Stimulated activated CD4-positive, alpha-beta T cell treated with anti-CD3 and anti-CD28 coated beads, Interleukin-12 subunit alpha, Interleukin-12 subunit beta, amount 100 ng/mL, for 24 hours (primary cell): ENCODE measurements at places on chromosomes 5 and 9.

- DNase-seq: peak; percentile 54
These were observed 126.6 kb upstream of the IL12B start for GRCh38 chr5:159456722-159457465.

- no peak for DNase-seq
These were observed 72.0 kb downstream of the CEP120 start for GRCh38 chr5:123351240-123351639.

DNA sequence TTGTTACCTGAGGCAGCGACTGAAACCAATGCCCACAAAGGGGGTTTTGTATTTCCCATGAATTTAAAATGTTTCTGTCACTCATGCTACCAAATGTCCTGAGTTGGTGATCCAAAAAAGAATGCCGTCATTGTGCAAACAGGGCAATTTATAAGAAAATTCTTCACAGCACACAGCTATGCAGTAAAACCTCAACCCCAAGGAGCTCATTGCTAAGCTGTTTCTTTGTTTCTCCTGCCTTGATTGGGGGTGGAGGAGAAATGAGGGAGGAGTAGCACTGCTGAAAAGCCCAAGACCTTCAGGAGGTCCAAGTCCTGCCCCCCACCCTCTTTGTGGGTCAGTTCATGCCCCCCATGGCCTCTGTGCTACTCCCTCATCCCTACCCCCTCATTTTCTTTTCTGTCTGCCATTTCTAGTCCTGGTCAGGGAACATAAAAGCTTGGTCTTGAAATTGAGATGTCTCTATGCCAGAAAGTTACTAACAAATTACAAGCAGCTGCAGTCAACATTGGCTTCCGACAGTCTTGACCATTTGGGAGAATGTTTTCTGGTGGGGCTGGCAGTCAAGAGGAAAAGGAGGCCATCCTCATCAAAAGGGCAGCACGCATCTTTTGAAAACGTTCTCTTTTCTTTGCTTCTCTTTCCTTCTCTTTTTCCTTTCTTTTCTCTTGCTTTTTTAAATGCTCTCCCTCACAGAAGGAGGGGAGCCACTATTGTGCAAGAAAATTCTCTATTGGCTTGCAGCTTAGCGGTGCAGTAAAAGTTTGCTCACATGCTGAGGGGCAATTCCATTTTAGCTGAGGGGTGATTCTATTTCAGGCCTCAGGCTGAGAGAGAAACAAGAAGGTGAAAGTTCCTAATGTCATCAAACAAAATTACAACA is 133.3 kb downstream of the GCNT1 start:
- no peak for DNase-seq

DNA sequence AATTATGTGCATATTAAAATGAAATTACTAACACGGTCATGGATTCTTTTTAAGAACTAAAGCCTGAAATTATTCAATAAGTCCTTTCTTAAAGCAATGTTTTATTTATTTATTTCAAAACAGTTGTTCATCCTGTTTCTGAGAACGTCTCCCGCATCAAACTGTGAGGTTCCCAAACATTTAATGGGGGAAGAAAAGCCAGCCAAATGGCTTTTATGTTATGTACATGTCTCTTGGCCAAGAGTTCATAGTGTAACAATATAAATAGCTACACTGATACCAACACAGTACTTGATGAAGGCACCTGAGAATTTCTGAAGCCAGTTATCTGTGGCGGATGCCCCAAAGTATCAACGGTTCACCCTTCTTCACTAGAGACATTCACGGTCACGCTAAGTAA is 15.7 kb downstream of the TTF1 start:
- DNase-seq: no peak

DNA sequence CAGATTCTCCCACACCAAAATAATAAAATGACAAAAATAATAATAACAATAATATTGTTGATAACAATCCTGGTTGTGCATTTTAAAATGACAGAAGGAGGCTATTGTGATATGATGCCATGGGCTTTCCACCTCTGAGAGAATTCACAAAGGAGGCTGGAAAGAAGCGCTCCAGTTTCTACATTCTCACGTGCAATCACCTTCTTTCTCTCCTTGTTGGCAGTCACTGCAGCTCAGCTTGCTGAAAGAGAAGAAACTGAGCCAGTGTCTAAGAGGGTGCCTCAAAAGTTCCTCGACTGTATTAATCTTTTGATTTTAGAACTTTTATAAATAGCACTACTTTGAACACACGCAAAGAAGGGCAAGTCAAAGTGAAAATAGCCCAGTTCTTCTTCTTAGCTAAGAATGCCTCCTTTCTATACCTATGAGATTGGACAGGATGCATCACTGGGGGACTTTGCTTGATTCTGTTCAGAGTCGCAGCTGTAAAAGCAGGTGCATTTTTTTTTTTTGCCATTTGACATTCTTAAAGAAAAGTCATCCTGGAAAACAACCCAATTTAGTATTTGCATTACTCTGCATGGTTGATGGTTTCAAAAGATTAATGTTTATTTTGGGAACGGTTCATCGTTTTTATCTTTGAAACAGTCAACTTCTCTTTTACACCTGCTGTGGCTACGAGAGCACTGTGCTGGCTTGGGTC is 12.4 kb upstream of the SUB1 start:
- DNase-seq: no peak

DNA sequence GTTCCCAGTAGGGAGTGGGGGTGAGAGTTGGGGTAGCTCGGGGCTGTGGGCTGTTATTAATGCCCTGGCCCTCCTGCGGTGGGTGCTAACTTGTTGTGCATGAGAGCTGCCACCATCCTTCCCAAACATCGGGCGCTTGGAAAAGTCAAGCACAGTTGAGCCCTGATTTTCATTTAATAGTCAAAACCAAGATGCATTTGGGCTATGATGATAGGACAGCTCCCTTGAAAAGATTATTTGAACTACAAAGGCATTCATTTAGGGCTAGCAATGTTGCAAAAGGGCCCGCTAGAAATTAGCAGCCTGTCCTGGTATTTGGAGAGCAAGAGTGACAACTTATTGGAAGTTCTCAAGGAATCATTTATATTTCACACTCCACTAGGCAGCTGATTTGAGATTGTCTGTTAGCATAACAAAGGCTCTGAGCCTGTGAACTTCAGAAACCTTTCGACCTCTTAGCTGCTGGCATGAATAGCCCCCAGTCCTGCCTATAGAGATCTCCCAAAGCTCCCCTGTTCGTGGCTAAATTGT is 128.2 kb upstream of the TMEM161B start:
- no peak for DNase-seq

GRCh38 chr5:12691330-12691729 is 787.1 kb upstream of the CTNND2 start:
- no peak for DNase-seq

- no peak for DNase-seq
These were observed 17.2 kb downstream of the PPARGC1B start for GRCh38 chr5:149747141-149747832.

- no peak for DNase-seq
These were observed 81.9 kb downstream of the APBA1 start for GRCh38 chr9:69590266-69590665.

DNA sequence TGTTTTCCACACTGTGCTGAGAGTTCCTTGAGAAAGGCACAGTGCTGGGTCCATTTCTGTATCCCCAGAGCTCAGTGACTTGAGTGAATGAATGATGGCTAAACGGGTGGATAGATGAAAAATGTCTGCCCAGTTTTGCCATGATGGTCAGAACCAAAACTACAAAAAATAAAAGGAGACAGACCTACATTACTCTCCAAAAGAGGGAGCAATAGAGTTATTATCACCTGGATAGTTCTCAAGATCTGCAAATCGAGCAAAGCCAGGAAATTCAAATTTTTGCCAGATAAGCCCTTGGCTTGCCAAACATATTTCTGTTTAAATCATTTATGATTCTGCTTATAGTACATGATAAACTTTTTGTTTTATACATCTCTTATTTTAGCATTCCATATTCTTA is 214.2 kb upstream of the ZNF462 start:
- DNase-seq: no peak

GRCh38 chr5:170405817-170406216 is 16.6 kb upstream of the KCNMB1 start:
- DNase-seq: no peak

- DNase-seq: no peak
These were observed 58.2 kb downstream of the PRDM6 start for GRCh38 chr5:123147128-123147715.

DNA sequence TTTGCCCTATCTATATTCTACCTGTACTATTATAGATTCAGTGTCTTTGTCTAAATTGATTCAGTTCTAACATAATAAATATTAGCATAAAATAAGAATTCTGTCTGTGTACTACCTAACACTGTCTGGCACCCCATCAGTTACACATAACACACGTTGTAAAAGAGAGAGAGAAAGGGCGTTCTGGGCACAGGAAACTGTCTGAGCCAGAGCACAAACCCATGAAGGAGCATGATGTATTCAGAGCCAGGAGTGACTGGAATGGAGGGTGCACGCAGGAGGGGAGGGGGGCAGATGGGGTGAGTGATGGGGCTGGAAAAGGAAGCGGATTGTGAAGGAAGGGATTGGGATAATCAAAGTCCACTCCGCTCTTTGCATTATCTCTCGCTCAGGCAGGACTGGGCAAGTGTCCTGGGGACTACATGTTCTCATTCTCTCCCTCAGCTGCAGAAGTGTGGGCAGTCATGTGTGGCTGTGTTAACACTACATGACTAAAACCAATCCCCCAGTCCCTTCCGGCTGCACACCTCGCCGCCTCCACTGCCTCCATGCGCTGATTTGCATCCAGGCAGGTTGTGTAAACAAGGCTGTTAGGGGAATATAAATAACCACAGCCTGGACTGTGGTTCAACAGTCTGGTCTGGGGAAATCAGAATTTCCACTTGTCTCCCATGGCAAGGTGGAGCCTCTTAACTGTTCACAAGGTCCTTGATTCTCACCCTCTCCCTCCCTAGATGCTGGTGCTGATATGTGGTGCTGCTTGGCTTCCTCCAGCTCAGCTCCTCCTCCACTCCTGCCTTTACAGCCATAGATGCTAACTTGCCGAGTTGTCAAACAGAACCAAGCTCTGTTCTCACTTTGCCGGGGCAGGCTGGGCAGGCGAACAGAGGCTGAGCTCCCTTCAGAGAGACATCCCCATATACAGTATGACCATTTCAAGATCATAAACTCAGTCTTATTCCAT is 367.5 kb upstream of the BRINP1 start:
- DNase-seq: no peak

DNA sequence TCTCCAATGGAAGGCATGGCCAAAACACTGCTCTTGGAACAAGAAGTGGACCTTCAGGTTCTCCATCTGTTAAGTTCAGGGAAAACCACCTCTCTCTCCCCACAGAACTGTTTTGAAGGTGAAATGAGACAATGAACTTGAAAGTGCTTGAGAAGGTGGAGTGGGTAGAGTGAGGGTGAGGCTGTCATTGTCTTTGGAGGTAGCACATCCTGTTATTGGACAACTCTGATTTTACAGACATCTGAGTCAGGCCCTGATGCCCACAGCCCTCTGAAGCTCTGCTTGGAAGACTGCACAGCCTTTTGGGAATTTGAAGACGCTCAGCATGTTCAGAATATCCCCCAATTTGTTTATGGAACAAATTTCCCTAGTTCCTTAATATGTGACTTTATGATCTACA is 27.6 kb upstream of the TEX48 start:
- DNase-seq: no peak

- DNase-seq: no peak
These were observed 32.8 kb downstream of the COL23A1 start for GRCh38 chr5:178557416-178557815.

DNA sequence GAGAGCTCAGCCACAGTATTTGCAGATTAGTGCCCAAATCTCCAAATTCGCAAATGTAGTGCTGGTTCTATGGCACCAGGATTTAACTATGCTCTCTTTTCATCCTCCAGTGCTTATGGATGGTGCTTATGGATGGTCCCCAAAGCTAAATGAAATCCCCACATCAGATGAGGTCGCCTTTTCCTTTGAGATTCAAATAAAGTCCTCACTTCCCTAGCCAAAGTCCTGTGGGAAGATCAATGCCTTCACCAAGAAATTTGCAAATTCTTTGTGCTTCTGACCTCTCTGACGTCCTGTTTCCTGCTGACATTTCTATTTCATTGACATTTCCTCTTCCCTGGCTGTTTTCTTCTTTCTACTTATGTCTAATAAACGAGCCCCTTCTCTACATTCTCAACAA is 1077.0 kb upstream of the C9orf72 start:
- no peak for DNase-seq

- no peak for DNase-seq
These were observed 170.7 kb upstream of the IRX1 start for GRCh38 chr5:3424946-3425345.

DNA sequence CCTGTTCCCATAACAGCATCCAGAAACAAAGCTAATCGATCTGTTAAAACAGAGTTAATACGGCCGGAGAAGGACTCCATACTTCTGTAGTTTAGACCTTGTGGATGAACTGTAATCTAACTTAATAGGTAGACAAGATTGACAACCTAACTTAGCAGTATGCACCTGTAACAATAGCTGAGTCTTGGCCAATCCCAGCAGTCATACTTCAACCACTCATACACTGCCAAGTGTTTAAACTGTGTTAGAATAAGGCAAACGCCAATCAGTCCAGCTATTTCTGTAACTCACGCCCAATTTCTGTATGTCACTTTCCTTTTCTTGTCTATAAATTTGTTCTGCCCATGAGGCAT is 33.7 kb upstream of the MACIR start:
- no peak for DNase-seq

DNA sequence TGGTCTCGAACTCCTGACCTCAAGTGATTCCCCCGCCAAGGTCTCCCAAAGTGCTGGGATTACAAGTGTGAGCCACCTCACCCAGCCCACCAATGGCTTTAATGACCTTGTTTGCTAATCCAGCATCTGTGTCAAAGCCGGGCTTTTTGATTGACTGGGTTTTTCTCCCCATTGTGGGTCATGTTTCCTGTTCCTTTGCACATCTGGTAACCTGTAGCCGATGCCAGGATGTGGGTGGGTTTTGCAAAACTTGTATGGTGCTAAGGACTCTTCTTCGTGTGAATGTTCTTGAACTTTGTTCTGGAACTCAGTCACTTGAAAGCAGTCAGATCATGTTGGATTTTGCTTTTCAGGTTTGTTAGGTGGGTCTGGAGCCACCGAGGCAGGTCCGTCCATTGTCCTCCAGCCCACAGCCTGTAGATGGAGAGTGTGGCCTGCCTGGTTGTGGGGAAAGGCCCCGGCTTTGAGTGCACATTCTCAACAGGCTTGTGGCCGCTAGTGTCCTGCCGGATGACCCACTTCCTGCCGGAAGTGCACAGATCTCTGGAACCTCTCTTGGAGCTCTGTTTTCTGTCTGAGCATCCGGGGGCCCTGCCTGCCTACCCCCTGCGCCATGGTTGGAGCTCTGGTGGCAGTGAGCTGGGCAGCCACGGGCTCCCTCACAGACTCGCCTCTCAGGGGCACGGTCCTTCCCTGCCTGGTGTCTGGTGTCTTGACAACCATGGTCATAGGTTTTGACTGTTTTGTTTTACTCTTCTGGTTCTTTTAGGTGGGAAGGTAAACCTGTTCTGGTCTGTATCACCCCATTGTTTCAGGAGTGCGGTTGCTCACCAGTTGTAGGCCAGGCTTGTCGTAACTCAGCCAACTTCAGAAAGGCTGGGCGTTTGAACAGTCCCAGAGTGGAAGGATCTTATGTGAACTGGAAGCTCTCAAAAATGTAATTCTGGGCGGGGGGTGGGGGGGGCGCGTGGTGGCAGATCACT is 69.6 kb upstream of the CACNA1B start:
- no peak for DNase-seq
